Activated naive CD4-positive, alpha-beta T cell (primary cell): ENCODE measurements at places on chromosomes 16 and 17.

GRCh38 chr16:50640391-50640790, 40.7 kb downstream of the SNX20 start:
- DNase-seq: no peak

DNA sequence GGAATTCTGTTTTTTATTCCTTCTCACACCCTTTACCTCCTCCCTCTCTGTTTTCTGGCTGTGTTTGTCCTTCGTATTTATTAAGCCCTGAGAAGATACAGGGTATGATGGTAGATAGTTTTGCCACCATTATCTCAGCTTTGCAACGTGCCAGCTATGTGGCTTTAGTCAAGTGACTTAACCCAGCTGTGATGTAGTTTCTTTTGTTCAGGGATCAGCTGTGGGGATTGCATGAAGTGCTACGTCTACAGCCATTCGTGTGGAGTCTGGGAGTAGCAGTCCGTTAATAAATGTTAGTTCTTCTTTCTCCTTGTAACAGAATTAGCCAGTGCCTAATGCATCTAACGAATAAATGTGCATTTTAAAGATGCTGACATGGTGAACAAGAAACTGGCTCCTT, 128.4 kb downstream of the HAPSTR1 start:
- DNase-seq: no peak

DNA sequence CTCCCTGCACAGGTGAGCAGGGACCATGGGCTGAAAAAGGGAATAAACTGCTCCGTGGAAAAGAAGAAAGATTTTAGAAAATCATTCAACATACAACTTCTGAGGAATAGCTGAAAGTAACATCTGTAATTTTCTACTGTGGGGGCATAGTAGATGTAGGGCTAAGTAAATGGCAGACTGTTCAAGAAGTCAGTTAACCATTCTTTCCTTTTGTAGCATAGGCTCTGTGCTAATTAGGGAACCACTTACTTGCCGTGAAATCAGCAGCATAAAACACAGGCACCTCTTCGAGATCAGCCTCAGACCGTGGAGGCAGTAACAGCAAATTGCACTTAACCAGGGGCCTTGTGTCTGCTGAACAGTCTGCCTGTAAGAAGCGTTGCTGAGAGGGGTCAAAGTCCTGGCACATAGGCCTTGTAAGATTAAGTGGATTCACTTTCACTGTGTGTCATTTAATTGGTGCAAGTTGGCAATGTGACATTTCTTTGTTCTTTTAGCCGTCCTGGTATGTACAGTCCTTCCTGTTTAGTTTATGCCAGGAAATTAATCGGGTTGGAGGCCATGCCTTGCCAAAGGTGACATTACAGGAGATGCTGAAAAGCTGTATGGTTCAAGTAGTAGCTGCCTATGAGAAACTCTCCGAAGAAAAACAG, 10.4 kb downstream of the COG1 start:
- DNase-seq: no peak

DNA sequence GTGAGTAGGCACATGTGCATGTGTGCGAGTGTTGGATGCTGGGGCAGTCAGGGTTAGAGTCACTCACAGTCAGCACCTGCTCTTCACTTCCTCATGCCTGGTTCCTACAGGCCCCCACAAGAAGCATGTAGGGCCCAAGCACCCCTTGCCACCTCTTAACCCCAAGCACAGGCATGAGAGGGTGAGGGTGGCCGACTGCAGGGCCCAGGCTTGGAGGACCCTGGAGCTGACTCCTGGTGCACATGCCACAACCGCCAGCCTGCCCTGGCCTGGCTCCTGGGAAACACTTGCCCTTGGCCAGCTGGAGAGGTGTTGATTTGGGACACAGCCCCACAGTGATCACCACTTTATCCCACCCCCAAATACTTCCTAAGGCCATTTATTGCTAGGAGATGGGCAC, 16.9 kb upstream of the CDRT15L2 start:
- no peak for DNase-seq

DNA sequence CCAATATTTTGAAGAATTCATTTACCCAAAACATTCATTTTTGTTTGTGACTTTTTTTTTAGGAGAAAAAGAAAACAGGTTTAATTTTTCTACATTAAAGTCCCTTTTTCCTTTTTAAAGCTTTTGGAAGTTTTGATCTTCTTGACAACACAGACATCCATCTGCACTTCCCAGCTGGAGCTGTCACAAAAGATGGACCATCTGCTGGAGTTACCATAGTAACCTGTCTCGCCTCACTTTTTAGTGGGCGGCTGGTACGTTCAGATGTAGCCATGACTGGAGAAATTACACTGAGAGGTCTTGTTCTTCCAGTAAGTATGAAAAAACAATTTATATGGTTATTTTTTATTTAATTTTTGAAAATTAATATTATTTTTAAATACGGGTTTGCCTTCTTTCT, 37.2 kb downstream of the SIAH1 start:
- DNase-seq: no peak

- no peak for DNase-seq
Observed at GRCh38 chr17:28276011-28276410, 43.0 kb upstream of the TMEM97 start.

GRCh38 chr16:82506692-82507670, 119.8 kb upstream of the CDH13 start:
- DNase-seq: no peak

DNA sequence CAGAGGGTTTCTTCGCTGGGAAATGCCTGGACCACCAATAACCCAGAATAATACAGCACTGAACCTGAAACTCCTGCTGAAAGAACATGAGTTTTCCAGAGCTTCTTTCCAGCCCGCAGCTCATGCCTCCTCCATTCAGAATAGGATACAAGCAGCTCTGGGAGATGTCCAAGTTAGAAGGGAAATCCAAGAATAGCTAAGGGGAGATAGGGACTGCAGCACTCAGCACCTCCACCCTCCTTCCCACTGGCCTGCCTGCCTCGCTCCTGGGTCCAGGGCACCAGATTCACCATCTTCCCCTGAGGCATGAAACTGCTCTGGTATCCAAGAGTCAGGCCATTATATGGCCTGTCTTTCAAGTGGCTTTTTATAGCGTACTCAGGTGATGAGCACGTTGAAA, 4.1 kb downstream of the KRT31 start:
- no peak for DNase-seq

GRCh38 chr17:67993998-67994361, 2.3 kb downstream of the C17orf58 start:
- DNase-seq: no peak
